H9 (cell line): ENCODE measurements at places on chromosomes 16 and 17.

- no peak for DNase-seq
Measured at GRCh38 chr17:70242781-70243437, 73.6 kb downstream of the KCNJ2 start.

GRCh38 chr17:80765241-80765961, 220.8 kb downstream of the RPTOR start:
- no peak for DNase-seq

DNA sequence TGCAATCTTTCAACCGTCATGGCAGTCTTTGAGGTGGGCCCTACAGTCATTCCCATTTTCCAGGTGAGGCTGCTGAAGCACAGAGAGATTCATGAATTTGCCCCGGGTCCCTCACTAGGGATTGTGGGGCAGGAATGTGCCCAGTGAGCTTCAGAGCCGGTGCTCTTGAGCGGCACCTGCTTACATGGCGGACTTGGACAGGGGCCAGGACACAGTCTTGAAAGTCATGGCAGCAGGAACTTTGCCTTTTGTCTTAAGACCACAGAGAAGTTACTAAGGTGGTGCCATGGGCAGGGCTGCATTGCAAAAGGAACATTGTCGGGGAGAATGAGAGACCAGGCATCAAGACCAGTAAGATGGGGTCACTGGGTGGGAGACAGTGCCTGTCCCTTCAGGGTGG, 363.4 kb downstream of the FOXL1 start:
- no peak for DNase-seq

- DNase-seq: no peak
Measured at GRCh38 chr17:81459224-81459623, 53.4 kb downstream of the ACTG1 start.

DNA sequence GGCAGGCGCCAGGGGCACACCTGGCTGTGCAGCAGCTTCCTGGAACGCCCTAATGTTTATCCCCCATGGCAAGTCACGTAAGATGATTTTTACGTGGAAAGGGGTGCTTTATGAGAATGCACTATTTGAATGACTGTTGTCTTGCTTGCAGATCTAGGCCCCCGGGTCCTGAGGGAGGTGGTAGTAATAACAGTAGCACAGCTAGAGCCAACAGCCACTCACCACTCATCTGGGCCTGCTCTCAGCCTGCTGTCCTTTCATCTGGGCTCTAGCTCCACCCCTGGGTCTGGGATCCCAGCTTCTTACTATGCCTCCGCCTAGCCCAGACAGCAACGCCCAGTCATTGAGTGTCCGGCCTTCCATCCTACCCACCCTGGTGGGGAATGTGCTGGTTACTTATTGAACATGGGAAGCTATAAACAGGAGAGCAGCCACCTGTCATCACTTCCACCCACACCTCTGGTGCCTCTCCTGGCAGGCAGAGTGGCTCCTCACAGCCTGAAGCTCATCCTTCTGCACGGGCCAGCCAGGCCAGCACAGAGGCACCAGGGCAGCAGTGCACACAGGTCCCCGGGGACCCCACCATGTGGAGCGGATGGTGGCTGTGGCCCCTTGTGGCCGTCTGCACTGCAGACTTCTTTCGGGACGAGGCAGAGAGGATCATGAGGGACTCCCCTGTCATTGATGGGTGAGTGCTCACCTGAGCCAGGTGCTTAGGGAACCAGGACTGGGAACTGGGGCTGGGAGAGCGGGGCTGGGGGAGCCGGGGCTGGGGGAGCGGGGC, 16.6 kb downstream of the DPEP1 start:
- DNase-seq: no peak

GRCh38 chr16:7921345-7921744, 588.7 kb downstream of the RBFOX1 start:
- DNase-seq: peak; percentile 31

GRCh38 chr17:34639706-34640425, 60.5 kb downstream of the TMEM132E start:
- DNase-seq: no peak

GRCh38 chr16:14608604-14609003, 21.5 kb downstream of the PARN start:
- DNase-seq: no peak

GRCh38 chr17:28033972-28034714, 8.3 kb upstream of the NLK start:
- DNase-seq: no peak

DNA sequence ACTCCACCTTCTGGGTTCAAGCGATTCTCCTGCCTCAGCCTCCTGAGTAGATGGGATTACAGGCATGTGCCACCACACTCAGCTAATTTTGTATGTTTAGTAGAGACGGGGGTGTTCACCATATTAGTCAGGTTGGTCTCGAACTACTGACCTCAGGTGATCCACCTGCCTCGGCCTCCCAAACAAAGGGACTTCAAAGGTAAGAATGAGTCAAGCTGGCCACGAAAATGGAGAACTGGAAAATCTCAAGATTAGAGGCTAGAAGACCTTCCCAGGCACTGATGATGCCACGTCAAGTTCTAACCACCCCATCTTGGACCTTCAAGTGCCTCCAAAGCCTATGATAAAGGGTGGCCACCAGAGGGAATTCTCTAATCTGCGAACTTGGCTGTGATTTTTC, 1.3 kb upstream of the CCL15 start:
- peak; percentile 11 for DNase-seq

DNA sequence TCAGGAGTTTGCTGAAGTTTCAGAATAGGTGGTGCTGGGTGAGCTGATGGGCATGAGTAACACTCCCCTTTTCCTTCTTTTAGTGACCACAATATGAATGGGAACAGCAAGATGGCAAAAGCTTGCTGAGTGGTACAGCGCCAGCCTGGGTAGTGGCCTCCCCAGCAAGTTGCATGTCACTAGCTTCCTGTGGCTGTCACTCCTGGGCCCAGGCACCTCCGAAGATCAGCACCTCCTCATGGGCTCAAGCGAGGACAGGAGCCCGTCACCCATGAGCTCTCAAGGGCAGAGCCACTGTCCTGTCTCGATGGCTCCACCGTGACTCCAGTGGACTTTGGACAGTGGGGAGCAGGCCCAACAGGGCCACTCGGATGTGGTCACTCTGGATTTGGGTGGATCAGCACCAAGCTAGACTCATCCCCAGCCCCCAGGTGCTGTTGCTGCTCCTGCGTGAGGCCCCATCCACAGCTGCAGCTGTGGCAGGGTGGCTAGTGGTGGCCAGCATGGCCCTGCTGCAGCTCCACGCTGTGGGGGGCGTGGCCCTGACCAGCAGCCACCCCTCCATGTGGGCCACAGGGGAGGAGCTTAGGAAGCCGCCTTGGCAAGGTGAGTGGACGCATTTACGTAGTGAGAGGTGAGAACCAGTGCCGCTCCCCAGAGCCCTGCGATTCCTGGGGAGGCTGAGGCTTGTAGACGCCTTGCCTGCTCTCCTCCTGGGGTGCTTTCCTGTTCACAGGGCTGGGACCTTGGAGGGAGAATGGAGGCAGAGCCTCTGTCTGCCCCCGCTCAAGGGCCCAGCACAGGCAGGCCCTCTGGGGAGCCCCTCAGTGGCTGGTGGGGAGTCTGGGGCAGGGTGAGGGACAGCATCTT, 13.6 kb upstream of the DNASE1 start:
- DNase-seq: no peak

- DNase-seq: no peak
Measured at GRCh38 chr17:72412650-72413076, 291.8 kb downstream of the SOX9 start.

DNA sequence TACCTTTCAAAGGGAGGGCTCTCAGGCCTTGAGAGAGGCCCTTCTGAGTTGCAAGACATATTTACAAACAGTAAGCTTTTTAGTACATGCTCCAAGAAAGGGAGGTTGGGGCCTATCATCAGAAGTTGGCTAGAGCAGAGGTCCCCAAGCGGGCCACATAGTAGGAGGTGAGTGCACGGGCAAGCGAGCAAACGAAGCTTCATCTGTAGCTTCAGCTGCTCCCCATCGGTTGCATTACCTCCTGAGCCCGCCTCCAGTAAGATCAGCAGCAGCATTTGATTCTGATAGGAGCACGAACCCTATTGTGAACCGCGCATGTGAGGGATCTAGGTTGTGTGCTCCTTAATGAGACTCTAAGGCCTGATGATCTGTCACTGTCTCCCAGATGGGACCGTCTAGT, 26.2 kb downstream of the PRDM7 start:
- DNase-seq: no peak

DNA sequence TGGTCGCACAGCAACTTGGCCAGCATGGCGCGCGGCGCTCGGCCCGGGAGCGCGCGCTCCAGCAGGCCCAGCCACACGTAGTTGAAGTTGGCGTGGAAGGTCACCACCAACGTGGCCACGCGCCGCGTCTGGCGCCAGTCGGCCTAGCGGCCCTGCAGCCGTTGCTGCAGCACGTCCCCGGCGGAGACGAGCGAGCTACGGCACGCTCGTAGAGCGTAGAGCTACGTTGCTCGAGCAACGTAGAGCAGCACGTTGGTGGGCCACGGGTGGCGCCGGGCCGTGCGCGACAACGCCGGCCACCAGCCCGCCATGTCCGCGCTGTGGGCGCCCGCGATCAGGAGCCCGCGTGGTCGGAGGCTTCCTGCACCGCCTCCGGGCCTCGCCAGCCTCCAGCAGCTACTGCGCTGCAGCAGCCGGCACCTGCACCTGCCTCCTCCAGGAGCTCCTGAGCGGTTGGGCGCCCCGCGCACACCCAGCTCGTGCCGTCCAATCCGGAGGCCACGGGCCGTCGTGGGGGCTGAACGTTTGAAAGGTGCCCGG, 13.4 kb upstream of the SULT1A1 start:
- DNase-seq: peak; percentile 39

DNA sequence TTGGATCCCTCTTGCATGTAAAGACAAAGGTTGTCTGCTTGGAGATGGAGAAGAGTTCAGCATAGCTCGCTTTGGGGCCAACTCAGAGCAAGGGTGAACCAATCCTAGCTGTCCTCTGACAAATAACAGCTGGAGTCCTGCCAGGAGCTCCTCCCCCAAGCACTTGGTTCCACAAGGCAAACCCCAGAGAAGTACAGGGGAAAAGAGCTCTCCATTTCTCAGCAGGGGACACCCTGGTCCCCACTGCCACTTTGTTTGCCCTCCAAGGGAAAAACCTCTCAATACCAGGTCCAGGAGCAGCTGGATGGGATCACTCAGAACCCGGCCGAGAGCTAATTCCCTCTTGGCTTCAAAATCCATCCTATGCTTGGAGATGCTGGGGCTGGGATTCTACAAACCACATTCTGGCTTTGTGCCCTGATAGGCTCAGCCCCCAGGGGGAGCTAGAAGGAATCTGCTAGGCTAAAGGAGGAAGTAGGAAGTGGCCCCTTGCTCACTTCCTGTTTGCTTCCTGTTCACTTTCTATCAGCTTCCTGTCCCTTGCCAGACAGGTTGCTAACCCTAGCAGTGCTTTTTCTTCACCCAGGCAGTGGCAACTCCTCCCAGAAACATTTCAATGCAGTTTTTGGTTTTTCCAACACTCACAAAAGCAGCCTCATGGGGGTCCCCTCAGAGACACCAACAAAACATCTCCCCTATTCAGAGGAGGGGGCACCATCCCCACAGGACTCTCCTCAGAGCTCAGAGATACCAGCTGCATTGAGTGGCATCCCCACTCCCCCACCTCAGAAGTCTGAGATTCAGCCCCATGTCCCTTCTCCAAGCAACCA, 30.7 kb downstream of the CDRT4 start:
- DNase-seq: peak; percentile 59
